ENCODE measurements at places on chromosomes 7 and 10.

DNA sequence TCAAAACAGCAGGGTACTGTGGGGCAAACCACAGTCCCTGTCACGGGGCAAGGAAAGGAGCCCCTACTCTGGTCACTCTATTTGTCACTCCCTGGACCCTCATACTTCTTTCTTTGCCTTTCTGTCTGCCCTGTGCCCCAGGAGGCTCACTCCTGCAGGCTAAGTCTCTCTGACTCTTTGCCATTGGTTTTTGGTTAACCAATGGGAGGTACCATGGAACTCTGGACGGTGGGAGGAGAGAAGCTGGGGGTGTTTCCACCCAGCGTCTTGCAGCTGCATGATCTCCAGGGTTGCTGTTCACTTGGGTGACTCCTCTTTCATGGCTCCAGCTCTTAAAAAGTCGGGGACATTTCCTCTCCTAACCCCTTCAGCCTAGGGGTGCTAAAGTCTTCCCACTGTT, 15.4 kb upstream of the EIF5AL1 start:
- no peak for DNase-seq

- DNase-seq: no peak
Measured at GRCh38 chr10:64369885-64370773, 848.9 kb downstream of the REEP3 start.

DNA sequence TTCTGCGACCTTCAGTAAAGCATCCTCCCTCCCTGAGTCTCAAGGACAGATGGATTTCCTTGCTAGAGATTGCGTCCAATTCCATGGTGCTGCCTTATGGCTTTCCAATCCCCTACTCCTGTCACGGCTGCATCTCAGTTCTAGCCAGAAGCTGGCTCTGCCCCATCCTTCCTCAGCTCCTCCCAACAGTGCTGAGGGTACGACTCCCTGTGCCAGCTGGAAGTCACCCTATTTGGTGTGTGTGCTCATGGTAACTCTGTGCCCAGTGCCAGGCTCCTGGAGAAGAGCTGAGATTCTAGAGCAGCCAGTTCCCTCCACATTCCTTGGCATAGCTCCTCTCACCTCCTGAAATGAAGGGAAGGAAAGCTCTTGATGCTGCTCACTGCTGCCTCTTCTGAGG, 185.0 kb upstream of the PODXL start:
- no peak for DNase-seq

- DNase-seq: no peak
Measured at GRCh38 chr7:16646472-16647072, 591 bp downstream of the BZW2 start.

DNA sequence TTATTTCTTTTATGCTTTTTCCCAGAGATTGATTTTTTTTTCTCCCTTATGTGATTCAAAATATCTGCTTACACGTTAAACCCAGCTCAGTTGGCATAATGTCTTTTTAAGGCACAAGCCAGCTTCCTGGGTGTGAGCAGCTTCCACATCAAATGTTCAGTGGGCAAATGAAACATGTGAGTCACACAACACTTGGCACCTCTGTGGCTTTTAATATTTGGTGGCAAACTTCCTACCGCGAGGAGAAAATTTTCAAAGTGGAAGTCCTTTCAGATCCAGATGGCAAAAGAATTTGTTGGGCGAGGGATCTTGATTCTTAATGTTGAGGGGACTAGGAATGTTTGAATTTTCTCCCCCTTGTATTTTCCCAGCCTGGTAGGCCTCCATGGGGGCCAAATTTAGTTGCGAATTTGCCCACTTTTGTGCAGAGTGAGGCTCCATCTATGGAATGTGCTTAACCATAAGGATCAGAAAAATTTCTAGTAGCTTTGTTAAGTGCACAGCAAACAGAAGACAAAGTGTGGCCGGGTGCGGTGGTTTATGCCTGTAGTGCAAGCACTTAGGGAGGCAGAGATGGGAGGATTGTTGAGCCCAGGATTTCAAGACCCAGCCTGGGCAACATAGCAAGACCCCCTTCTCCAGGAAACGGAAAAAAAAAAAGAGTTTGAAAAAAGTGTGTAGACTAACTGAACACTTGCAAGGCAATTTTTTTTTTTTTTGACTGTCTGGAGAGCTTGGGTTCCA, 31.0 kb downstream of the CUX1 start:
- peak; percentile 16 for DNase-seq
